Hepatic stellate cell (primary cell): ENCODE measurements at places on chromosomes 6 and 20.
A peak's percentile ranks its signal among the peaks of the same experiment; 100 is the strongest.

DNA sequence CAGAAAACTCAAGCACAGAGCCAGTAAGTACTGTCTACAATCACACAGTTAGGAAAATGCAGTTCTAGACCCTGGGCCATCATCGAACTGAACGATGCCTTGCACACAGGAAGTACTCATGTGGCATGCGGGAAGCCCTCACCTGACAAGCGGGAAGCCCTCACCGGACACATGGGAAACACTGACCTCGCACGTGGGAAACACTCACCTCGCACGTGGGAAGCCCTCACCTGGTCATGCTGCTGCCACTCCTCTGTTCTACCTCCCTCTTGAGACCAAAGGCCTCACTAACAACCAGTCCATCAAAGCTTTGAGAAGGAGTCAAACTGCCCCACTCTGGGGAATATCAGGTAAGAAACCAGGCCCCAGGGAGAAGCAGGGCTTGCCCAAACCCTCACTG, 105.6 kb upstream of the PTPRT start:
- no peak for DNase-seq

DNA sequence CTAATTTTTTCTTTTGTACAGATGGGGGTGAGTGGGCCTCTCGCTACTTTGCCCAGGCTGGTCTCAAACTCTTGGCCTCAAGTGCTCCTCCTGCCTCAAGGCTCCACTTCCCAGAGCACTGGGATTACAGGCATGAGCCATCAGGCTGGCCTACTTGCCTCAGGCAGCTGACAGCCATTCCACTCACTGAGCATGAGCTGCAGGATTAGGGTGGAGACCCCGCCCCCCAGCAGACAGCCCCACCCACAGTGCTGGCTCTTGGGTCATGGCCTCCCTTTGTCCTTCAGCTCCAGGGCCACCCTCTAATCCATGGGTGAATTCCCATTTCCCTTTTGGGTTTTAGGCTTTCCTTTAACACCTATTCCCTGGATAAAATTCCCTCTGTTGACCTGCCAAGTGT, 82.1 kb downstream of the BFSP1 start:
- no peak for DNase-seq

GRCh38 chr20:43915211-43916072, 790 bp downstream of the TOX2 start:
- DNase-seq, result no peak

DNA sequence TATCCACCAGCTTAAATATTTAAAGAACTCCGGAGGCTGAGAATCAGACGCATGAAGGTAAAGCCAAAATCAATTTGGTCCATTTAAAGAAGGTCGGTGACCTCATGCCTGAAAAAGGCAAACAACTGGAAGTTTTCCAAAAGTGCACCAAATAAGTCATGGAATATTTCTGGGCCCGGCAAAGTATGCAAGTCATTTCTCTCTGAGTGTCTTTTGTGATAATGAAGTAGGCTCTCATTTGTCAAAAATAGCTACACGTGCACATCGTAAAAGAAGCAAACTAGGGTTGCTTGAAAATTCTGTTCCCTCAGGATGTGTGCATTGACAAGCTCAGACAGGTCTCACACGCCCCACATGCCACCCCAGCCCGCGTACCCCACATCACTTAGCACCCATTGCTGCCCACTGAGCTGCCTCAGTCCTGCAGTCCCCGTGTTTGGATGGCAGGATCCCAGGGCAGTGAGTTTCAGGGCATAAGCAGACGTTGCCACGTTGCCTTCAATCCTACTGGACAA, 20.5 kb upstream of the PYGB start:
- peak; percentile 58 for DNase-seq

DNA sequence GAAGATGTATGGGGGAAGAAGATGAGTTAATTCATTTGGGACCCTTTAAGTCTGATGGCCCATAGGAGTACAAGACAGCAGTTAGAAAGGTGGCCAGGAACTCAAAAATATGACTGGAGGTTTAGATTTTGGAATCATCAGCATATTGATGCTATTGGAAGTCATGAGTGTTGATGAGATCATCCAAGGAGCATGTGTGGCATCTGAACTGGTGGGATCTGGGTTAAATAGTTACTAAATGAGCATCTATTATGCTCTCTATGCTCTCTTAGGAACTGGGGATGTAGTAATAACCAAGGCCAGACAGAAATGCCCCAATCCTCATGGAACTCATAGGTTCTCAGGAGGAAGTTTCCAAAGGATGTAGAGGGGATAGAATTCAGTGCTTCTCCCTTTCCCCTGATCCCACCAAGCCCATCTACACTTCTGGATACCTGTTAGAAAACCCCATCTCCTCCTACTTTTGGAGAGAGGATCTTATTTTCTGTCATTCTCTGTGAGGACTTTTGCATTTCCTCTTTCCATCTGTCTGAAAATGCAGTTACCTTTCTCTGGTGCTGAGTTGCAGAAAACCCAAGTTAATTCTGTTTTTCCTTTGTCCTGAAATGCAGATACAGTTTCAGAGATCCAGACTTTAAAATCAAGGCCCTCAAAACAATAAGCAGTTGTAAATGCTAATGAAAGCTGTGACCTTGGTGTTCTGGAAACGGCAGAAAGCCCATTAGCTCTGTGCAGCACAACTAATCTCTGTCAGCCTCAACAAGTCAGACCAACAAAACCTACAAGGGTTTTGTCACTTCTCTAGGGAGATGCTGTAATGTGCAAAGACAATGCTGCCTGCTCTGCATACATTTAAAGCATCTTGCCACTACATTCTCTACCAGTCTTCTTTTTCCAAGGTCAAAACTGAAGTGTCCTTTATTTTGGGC, 65.8 kb downstream of the TBC1D7 start:
- DNase-seq, result no peak

- DNase-seq, result no peak
These were observed 292.6 kb downstream of the CLVS2 start for GRCh38 chr6:123288649-123289048.

- no peak for DNase-seq
These were observed 235.6 kb upstream of the PRDM1 start for GRCh38 chr6:105850261-105851112.

DNA sequence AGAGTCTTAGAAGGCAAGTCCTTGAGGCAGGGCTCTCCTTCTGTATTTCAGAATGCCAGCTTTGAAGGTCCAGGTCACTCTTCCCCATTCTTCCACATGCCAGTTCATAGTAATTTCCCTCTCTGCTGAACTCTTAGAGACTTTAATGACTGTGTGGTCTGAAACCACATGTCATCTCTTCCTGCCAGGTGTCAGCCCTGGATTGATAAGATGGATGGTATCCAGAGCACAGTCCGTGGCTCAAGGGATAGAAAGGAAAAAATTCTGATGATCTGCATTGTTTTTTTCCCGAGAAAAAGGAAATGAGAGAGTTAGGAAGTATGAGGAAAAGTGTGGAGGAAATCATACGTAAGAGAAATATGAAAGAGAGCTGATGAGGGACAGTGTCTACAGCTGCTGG, 250.9 kb downstream of the TPBG start:
- DNase-seq, result no peak

- no peak for DNase-seq
These were observed 7.5 kb downstream of the ZFAND3 start for GRCh38 chr6:37826993-37827392.

- DNase-seq, result no peak
These were observed 109.3 kb upstream of the EYA4 start for GRCh38 chr6:133131621-133132465.
